Activated T-cell treated with anti-CD3 and anti-CD28 coated beads, Interleukin-2, amount 50 U/mL, for 72 hours (primary cell): ENCODE measurements at places on chromosomes 6 and 20. TPM values are rescaled to one million over a fixed set of nuclear protein-coding genes. Genes with fewer than 3 reads are reported as not detected.

PNPLA1 gene
- total RNA-seq = not detected

ADTRP gene
- total RNA-seq = 62.4 TPM

FOXP4 gene
- total RNA-seq = 27.7 TPM

HCK gene
- total RNA-seq = 0.50 TPM

RAET1E gene
- total RNA-seq = not detected

CSE1L gene
- 61.3 TPM for total RNA-seq

DNA sequence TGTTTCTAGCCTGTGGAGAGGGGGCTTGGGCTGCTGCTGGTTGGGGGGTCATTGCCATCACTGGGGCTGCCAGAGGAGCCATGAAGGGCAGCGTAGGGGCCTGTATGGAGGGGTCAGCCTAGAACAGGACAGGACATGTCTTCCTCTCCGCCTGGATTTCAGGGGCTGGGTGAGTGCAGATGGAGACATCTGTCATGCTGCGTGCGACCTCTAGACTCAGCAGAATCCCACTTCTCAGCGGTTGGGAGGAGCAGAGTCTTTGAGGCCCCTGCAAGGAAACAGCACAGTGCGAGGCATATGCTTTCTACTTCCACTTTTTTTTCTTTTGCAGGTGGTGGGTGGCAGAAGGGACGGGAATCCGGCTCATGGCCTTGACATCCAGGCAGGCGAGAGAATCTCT lies 67.9 kb downstream of the EZR start:
- H3K27me3 ChIP-seq = no peaks in the 10 kb centered on the region
- DNase-seq = no peak
- H3K4me1 ChIP-seq = no peaks in the 10 kb centered on the region

DNA sequence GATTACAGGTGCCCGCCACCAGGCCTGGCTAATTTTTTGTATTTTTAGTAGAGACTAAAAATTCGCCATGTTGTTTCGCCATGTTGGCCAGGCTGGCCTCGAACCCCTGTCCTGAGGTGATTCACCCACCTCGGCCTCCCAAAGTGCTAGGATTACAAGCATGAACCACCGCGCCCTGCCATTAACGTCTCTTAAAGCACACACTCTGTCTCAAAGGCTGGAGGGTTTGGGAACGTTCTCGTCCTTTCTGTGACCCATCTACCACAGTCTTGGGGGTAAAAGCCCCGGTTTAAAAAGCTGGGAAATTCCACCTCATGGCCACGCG lies 57.8 kb upstream of the ARID1B start:
- H3K36me3 ChIP-seq = no peaks in the 10 kb centered on the region
- peak; percentile 5 for DNase-seq
- peaks cover 28% of the 10 kb centered on the region for H3K4me1 ChIP-seq
- H3K4me3 ChIP-seq = peak overlapping the region; percentile 84
